ENCODE measurements at places on chromosomes 4 and X. TPM values are rescaled to one million over a fixed set of nuclear protein-coding genes. Genes with fewer than 3 reads are reported as not detected.

- DNase-seq, result no peak
These were observed 8.0 kb downstream of the SLC9B1 start for GRCh38 chr4:103011378-103012025.

GRCh38 chr4:183962419-183962818 is 57.3 kb downstream of the STOX2 start:
- DNase-seq, result no peak

DNA sequence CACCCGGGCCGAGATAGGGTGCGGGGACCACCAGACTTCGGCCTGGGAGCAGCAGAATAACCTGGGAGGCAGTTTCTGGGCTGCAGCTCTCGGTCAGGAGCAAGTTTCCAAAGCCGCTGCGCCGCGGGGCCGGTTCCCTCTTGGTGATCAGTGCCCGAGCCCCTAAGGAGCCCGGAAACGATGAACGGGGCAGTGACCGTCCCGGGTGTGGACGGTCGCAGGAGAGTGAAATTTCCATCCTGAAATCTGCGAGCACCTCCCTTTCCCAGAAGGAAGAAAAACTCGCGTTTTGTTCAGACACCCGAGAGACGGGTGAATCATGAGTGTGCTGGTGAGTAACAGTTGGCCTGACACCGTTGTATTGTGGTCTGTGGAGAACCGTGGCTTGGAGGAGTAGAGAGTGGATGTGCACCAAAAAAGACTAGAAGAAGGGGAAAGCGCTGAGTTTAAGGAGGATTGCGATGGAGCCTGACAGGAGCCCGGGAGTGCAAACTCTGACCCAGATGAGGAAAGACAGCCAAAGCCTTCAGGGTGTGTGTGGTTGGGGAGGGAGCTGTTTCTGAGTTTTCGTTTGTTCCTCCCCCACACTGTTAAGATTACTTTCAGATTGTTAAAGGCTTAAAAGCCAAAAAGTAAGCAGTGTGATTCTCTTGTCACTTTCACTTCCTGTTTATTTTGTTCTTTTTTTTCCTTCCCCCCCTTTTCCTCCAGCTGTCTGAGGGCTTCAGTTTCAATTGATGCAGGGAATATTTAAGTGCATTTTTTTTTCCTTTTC is 828 bp downstream of the MCUB start:
- DNase-seq, result peak; percentile 64

GRCh38 chr4:25908491-25908901 is 5.5 kb upstream of the SMIM20 start:
- no peak for DNase-seq

DNA sequence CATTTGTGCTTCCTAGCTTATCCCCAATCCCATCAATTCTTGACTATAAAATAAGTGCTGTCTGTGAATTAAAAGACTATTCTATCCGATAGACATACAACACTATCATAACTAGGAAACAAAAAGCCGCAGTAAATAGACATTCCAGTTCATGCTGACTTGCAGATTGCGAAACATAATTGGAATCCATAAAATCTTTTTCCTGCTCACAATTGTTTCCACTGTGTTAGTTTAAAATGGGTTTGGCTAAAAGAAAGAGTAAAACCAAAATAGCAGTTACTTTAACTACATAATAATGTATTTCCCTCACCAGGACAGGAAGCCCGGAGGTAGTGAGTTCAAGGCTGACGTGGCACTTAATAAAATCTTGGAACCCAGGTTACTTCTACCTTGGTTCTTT is 17.2 kb downstream of the SMIM31 start:
- no peak for DNase-seq

DNA sequence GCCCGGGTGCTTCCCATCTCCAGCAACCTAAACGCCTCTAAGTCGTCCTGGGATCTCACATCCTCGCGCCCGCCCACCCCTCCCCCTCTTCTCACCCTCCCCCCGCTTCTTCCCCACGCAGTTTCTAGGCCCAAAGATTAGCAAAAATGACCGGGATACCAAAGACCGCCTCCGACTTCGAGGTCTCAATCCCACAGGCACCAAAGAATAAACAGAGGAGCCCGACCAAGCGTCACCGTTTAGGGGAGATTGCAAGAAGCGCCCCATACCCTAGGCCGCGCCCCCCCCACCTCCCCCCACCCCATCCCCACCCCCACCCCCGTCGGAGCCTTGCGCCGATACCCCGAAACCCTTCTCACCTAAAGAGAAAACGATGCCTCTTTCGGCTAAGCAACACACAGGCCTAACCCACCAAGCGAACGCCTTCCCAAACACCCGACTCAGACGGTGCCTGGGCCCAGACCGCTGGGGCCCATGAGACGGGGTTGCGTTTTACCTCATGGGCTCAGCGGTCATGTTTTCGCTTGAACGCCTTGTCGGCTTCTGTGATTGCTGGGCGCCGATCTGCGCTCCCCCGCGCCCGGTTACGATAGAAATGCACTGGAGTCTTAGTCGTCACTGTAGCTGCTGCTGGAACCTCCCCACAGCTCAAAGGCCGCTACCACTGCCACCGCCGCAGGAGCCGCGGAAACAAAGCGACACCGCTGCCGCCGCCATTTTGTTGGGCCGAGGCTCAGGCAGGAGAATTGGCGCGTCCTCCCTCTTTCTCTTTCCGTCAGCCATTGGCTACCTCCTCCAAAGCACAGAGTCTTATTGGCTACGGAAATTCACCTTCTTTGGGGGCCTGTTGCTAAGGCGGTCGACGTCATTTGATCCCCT is at the start of gene ATRX:
TSS of gene ATRX (minus strand) at position 731 of the 879 bp plus-strand sequence. CDS start at position 516, 215 bp downstream.
- DNase-seq, result peak; percentile 86

GRCh38 chrX:133045986-133046385 is 50.9 kb downstream of the USP26 start:
- peak; percentile 51 for DNase-seq

DNA sequence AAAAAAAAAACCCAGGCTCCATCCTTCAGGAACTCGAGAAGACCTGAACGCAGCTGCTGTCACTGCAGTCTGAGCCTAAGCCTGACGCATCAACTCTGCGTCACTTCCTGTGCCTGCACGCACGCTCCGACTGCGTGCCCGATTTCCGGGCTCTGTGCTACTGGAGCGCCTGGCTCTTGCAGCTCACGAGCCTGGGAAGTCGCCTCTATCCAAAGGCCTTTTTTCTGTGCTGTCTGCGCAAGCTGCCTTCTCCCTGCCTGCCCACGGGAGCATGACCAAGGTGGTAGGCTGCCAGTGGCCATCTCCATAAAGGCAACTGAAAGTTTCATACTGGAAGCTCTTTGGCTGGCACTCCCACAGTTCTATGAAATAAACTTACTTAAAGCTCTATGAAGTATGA is 9.9 kb upstream of the GASK1B start:
- DNase-seq, result peak; percentile 12

DNA sequence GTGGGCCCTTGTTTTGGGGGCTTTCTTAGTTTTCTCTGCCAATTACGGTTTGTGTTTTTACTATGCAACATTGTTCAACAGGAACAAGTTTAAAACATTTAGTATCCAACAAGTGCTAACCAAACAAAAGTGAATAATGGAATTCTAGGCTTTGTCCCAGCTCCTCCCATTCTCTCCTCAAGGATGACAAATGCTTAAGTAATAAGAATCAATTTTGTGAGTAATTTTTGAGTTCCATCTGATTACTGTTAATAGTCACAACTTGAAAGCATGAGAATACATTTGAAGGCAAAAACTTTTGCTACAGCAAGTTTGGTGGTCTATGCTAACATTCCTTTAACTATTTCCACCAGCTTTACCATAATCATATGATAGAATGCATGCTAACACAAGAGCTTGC is 78.1 kb upstream of the HPGD start:
- no peak for DNase-seq

GRCh38 chrX:76428243-76429130 is 977 bp downstream of the MAGEE1 start:
- DNase-seq, result peak; percentile 45

- DNase-seq, result no peak
These were observed 2.6 kb upstream of the WDR19 start for GRCh38 chr4:39179681-39180080.

- peak; percentile 26 for DNase-seq
These were observed 10.4 kb downstream of the SMPX start for GRCh38 chrX:21747558-21747957.

- DNase-seq, result no peak
These were observed 601.1 kb downstream of the ANKRD50 start for GRCh38 chr4:124111411-124111810.

- no peak for DNase-seq
These were observed 208.5 kb downstream of the CAMK2D start for GRCh38 chr4:113553082-113553481.

DNA sequence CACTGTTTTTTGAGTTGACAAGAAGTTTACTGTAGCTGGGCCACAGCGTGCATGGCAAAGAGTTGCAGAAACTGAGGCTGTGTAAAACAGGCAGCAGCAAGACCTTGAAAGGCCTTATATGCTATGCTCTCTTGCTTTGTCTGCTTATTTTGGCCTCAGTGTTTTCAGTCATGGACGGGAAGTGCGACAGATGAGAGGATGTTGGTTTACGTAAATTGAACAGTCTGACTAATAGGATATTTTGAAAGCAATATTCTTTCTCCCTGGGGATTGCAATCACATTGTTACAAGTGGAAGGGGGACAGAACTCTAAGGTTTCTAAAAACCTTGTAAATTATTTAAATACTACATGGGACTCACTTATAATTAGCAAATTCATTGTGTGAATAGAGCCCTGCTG is 32.2 kb upstream of the MAGEA10 start:
- DNase-seq, result no peak

DNA sequence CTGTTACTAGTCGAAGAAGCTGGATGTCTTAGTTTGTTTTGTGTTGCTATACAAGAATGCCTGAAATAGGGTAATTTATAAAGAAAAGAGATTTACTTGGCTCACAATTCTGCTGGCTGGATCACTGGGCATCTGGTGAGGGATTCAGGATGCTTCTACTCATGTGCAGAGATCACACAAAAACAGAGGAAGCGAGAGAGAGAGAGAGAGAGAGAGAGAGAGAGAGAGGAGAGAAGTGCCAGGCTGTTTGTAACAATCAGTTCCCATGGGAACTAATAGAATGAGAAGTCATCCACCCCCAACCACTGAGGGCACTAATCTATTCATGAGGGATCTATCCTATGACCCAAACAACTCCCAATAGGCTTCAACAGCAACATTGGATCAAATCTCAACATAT is 66.2 kb upstream of the FAM9A start:
- DNase-seq, result no peak

DNA sequence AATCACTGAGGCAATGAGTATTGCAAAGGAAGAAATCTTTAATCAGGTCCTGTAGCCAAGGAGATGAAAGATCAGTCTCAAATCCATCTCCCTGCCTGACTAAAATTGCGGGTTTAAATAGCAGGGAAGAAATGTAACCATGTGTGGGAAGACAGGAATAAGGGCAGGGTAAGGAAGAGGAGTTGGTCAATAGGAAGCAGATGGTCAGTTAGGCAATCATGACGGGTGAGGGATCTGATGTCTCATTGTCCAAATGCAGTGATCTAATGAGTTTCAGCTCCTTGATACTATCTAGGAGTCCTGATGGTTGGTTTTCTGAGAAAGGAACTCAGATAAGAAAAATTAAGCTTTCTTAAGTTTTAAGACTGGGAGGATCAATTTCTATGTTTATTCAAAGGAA is 200.8 kb downstream of the SPATA18 start:
- no peak for DNase-seq

GRCh38 chrX:33053001-33053400 is 158.3 kb downstream of the DMD start:
- DNase-seq, result no peak

- no peak for DNase-seq
These were observed 15.4 kb downstream of the VAMP7 start for GRCh38 chrX:155896512-155896911.

DNA sequence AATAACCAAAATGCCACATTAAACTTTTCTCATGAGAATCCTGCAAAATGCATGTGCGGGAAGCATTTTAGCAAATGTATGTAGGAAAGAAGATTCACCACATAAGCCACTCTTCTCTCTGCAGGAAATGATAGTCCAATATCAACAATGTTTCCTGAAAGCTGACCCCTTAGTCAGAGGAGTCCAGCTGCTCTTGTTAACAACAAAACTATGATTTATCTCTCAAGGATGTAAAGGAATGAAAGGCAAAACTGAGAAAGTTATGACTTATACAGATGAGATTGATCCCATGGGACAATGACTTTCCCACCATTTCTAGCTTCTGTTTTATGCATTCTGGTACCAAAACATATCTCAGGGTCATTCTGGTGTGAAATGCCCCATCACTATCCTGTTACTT is 125.0 kb upstream of the EDNRA start:
- no peak for DNase-seq

DNA sequence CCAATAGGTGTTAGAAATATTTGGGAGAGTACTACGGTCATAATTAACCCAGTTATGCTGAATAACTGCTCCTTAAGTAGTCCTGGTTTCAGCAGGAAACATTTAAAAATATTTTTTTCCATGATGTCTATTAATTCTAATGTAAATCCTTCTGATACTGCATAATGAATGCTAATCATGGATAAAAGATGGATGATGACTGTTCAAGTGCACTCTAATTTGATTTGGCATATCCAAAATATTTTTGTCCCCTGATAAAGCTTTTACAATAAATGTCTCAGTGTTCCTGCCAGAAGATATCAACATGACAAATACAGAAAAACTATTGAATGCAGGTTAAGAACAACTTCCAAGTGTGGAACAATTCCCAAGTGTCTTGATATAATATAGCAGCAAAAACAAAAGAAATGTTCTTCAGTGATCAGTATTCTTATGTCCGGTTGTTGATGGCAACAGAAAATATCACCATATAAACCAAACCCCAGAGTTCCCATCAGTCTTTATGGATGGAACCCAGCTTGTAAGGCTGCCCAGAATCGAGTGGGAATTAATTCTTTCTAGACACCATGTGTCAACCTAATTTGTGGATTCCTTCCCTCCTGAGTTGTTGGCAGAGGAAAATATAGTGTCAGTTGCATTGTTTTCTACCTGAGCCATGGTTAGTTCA is 205.4 kb upstream of the GK2 start:
- no peak for DNase-seq

- DNase-seq, result peak; percentile 58
These were observed 571.0 kb upstream of the KLHL4 start for GRCh38 chrX:86946569-86946968.

GRCh38 chr4:118988635-118988972 is 100.0 kb downstream of the SYNPO2 start:
- no peak for DNase-seq

Gene GPR119
- not detected for total RNA-seq

Gene TNIP3
- not detected for total RNA-seq

Gene GRPEL1
- 27.6 TPM for total RNA-seq

Gene HSFX3
- total RNA-seq, result not detected

Gene FAT4
- 6.1 TPM for total RNA-seq

Gene ARMCX2
- total RNA-seq, result 129 TPM

Gene NLGN4X
- 86.8 TPM for total RNA-seq

Gene FRG2
- total RNA-seq, result not detected

Gene MAGEA2B
- 0.42 TPM for total RNA-seq

Gene ERVMER34-1
- 30.9 TPM for total RNA-seq

Gene NMU
- 47.5 TPM for total RNA-seq
